NCI-H1105 (cell line): ENCODE measurements at places on chromosomes 6 and 20.
A peak's percentile ranks its signal among the peaks of the same experiment; 100 is the strongest.

DNA sequence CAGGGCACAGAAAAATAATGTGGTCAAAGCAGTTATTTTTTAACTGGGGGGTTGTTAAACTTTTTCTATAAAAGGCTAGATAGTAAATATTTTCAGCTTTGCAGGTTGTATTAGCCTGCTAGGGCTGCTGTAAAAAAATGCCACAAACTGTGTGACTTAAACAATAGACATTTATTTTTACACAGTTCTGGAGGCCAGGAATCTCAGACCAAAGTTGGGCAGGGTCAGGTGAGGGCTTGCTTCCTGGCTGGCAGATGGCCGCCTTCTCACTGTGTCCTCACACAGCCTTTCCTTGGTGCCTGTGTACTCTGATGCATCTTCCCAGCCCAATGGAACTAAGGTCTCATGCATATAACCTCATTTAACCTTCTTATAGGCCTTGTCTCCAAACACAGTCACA lies 294.7 kb downstream of the PTPRT start:
- no peak for DNase-seq

GRCh38 chr6:122817358-122817757 lies 28.3 kb downstream of the SMPDL3A start:
- DNase-seq = no peak

GRCh38 chr20:45893831-45894230 lies 2.7 kb downstream of the CTSA start:
- DNase-seq = no peak

GRCh38 chr20:35269055-35269781 lies 8.7 kb downstream of the MMP24OS start:
- peak; percentile 35 for DNase-seq
